ENCODE measurements at places on chromosomes 12 and 14.

DNA sequence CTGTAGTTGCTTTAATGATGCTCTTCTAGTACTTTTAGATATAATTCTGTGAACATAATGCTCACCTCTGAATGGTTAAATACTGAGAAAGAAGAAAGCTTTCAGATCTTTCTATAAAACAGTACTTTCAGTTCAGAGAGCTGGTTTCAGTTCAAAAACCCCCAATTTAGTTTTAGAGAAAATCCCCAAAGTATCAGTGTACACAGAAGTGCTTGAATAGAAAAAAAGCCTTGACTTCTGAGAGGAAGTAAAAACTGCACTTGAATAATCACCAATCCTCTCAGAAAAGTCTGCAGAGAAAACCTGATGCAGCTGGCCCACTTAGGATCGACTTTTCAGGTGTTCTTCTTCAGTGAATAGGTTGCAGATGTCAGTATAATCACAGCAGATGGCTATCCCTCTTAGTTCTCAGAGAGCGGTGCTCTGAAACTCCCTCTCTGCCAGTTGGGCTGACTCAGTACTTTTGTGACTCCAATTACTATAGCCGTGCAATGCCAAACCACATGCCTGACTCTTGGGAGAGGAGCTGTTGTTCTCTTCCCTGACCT, 616.3 kb downstream of the LRFN5 start:
- DNase-seq = peak; percentile 2

GRCh38 chr12:62784576-62784975, 150.4 kb downstream of the PPM1H start:
- DNase-seq = peak; percentile 32

- DNase-seq = peak; percentile 15
Measured at GRCh38 chr14:94001016-94001415, 3.9 kb downstream of the CCDC197 start.

DNA sequence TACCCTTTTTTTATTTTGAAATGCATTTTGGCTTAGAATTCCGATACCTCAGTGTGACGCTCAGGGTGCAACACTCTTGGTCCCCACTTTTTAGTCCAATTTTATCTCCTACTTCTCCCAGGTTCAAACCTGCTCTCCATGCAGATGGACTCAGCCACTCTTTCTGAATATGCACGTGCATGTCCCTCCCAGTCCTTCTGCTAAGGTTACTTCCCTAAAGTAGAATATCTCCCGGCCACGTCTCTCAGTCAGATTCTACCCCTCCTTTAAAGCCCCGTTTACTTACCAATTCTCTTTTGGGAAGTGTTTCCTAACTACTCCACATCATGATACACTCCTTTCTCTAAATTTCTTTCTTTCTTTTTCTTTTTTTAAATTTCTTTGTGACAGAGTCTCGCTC, 15.5 kb upstream of the PARP11 start:
- no peak for DNase-seq

DNA sequence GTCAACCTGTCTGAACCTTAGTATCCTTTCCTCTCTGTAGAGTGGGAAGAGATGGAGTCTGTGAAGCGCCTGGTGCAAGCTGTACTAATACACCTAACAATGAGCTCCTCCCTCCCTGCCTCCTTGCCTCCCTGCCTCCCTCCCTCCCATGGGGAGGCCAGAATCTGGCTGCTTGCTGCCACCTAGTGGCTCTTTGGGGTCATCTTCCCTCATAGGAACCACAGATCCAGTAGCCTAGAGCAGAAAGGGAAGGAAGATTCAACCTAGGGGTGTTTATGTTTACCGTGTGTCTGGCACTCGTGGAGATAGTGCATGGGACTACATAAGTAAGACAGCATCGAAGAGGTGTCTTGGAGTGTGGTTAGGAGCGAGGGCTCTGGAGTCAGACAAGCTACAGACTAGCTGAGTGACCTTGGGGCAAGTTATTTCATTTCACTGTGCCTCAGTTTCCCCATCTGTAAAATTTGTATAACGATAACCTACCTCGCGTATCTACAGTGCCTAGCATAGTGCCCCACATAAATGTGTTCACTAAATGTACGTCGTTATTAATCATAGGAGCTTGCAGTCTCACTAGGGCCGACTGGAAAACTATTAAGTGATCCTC, 35.5 kb upstream of the TSPAN9 start:
- DNase-seq = peak; percentile 81

DNA sequence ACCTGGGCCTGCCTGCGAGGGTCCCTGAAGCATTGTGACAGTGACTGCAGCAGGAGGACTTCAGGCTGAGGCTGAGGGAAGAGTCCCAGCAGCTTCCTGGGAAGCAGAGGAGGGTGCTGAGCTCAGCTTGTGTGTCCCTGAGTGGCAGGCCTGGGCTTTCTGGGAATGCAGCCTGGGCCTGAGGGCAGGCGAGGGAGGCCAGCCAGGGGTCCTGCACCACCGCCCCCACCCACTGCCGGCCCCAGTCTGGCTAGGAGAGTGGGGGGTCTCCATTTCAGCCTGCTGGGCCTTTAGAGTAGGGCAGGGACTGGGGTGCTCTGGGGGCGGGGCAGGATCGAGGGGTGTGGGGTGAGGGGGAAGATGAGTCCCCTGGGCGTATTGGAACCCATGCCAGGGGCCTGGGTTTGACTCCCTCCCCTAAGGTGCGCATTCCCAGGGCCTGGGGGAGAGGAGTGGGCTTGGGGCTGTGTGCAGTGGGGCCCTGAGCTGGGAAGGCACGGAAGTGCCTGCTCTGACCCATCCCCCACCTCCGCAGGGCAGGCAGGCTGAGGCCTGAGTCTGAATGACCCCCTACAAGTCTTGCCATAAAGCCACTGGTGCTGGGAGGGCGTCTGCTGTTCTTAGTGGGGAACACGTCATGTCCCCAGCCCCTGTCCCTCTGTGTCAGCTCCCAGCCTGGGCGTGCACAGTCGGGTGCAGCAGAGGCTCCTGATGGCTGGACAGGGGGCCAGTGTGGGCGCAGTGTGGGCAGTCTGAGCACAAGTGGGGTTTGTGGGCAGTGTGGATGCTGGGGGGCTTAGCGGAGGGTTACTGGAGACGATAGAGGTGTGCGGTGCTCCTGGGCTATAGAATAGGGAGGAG, 46.4 kb downstream of the KRT80 start:
- no peak for DNase-seq
